ENCODE measurements at places on chromosomes 2 and 18.
A peak's percentile ranks its signal among the peaks of the same experiment; 100 is the strongest.

- no peak for DNase-seq
These were observed 186.5 kb upstream of the RASGRP3 start for GRCh38 chr2:33289961-33290360.

GRCh38 chr2:183195998-183196409 is 71.8 kb downstream of the NUP35 start:
- DNase-seq = no peak

DNA sequence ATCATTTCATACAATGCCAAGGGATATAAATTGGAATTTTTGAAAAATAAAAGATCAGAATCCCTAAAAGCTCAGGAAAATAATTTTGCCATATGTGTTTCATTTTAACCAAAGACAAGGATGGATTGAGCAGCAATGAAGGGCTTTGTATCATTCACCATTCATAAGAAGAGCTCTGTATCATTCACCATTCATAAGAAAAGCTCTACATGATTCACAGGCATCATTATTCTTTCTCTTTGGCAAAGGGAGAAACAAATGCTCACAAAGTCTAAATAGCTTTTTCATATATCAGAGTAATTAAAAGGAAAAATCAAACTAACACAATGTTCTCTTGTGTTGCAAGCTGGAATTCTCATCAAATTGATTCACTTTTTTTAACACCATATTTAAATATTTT is 169.1 kb upstream of the MC4R start:
- DNase-seq = no peak

DNA sequence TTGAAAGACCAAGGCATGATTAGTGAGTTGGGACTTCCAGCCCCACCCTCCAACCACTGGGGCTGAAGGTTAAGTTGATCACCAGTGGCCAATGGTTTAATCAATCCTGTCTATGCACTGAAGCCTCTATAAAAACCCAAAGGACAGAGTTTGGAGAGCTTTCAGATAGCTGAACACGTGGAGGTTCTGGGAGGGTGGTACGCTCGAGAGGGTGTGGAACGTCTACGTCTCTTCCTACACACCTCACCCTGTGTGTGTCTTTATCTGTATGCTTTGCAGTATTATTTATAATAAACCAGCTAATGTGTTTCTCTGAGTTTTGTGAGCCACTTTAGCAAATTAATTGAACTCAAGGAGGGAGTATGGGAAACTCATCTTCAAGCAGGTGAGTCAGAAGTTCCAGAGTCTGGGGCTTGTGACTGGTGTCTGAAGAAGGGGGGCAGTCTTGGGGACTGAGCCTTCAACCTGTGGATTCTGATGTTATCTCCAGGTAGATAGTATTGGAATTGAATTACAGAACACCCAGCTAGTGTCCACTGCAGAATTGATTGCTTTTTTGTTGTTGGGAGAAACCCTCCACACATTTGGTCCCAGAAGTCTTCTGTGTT is 20.3 kb downstream of the ACTR3 start:
- DNase-seq = no peak

- no peak for DNase-seq
These were observed 14.3 kb downstream of the MAP3K2 start for GRCh38 chr2:127373362-127374083.

DNA sequence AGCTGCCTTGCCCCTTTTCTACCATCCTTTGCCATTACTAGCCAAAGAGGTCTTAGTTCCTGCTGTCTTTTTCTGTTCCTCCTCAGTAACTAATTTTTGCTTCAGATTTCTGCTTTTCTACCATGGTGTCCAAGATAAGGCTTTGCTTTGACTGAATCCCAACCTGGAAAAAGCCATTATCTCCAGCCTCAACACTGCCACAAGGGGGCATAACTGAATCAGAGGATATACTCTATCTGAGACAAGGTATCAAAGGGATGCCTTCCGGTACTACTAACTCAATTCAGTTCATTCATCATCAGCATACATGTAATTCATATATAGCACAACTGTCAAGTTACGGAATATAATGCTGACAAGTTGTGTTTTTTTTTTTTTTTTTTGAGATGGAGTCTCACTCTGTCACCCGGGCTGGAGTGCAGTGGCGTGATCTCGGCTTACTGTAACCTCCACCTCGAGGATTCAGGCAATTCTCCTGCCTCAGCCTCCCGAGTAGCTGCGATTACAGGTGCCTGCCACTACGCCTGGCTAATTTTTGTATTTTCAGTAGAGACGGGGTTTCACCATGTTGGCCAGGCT is 11.4 kb downstream of the OSGEPL1 start:
- DNase-seq = peak; percentile 69

DNA sequence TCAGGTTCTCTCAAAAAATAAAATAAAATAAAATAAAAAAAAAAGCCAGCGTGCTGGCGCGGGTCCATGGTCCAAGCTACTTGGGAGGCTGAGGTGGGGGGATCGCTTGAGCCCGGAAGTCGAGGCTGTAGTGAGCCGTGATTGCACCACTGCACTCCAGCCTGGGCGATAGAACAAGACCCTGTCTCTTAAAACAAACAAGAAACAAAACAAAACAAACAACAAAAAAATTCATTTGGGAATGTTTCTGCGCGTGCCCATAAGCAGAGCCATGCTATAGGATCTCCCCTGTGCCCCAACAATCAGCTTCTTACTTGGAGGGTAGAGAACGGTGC is 16.4 kb upstream of the CD8A start:
- DNase-seq = no peak

DNA sequence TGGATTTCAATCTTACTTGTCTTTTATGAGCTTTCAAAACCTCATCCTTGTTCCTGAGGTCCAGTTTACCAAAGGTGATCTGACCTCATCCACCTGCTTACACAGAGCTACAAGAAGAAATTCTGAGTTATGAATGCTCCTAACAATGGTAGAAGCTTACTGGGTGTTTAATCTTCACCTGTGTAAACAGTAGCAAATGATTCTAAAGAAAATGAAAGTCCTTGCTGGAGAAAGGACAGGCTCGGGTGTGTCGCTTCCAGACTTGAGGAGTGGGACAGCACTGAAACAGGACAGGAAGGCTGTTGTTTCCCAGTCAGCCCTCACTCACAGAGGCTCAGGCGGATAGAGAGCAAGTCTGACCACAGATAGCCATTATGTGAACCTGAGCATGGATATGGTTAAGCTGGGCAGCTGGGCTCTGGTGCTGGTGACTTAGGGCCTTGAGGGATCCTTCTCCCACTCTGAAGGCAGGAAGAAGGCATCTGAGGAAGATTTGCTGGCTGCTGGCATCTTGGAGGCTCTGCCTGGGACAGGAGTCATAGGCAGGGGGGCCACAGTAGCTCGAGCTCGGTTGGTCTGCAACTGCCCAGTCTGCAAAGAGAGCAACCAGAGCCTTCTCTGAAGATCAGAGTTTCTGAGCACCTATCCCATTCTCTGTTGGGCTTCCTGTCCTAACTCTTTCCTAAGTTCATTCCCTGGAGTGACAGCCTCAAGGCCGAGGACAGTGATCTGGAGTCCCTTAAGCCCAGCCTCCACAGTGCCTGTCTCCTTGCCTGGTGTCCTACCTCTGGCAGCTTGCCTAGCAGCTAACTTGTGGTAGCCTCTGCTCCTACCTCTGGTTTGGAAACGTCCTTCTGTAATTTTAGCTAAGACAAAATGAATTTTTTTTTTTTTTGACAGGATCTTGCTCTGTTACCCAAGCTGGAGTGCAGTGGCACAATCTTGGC is 4.0 kb downstream of the DOK1 start:
- peak; percentile 21 for DNase-seq

- DNase-seq = no peak
These were observed 164.4 kb downstream of the TNS1 start for GRCh38 chr2:217838409-217838831.

DNA sequence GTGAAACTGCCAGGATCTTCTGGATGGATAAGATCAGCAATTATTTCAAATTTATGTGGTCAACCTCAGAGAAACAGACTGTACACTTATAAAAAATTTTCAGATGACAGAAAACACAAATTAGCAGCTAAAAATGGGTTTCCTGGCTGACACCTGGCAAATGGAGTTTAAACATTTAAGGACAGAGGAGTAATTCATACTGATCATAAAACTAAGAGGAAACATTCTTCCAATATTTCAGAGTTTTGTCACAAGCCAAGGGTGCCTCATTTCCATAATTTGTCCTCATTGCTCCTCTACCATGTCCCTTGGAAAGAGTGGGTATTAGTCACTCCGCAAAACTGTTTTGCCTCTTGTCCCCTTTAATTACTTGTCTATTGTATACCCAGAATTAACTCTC is 70.2 kb downstream of the TMEFF2 start:
- no peak for DNase-seq

DNA sequence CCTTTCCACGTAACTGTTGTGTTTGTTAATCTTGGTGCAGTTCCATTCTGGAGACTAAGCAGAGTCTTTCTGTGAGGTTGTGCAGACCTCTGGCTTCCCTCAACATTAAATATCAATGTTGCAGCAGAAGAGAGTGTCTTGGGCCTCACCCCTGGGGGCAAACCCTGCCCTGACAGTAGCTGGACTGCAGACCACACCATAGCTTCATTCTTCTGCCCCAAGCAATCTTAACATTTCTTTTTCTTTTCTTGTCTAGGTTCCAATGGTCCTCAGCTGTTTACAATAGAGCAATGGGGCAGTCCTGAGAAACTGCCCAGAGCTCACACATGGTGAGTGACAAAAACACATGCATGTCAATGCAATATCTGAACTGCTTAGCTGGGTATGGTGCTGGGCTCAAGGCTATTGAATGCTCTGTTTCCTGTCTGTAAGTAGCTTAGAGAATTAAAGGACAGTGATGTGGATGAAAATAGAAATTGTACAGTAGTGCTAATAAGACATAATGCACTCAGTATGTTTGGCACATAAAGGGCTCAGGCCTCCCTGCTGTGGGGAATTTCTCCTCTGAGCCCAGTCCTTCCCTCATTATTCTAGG is 237.6 kb downstream of the ALPK2 start:
- no peak for DNase-seq

DNA sequence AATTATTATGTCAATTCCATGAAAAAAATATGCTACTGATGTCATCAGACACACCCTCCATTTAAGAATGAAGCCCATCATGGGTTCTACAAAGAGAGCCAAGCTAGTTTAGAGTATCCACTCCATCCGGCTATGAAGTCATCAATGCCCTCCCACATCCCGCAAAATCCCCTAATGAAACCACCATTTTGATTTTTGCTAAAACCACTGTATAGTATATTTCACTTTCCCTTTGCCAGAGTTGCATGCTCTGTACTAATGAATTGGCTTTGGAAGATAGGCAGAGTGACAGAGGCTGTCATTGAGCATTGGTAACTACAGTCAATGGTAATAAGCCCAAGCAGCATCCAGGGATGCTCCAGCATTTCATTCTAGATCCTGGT is 118.6 kb downstream of the ANKRD44 start:
- DNase-seq = no peak

- no peak for DNase-seq
These were observed 69.3 kb upstream of the FN1 start for GRCh38 chr2:215505044-215505786.

DNA sequence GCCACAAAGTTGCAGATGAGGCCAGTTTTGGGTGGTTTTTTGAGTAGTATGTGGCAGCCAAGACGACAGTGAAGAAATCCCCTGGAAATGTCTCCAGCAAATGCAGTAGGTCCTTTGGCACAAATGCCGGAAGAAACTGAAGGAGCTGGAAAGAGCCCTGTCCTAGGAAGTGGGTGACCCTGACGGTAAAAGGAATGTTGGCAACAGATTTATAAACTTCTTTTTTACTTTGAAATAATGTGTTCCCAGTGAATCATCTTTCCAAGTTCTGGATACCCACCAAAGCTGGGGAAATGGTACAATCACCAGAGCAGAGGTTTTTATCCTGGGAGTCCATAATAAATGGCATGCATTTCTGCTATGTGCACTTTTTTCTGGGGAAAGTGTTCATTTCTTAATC is 112.9 kb downstream of the CSRNP3 start:
- DNase-seq = no peak

DNA sequence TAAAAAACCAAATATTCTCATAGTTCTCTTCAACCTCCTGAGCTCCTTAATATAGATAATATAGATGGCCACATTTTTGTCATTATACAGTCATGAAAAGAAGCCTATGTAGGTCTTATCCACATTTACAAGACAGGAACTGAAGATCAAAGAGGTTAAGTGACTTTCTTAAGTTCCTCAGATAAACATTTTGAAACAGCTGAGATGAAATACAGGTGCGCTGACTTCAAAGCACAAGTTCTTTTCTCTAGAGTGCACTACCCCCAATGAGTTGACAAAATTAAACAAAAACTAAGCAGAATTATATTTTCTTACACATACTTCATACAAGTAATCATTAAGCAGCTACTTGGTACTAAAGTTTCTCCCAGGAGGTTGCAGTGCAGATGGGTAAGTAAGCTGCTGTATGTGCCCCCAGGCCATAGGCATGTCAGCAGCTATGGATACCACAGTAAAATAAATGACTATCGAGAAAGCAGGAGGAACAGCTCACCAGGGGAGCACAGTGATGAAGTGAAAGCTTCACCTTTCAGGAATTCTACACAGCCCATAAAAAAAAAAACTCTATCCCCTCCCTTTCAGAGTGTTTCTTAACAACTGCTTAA is 199.8 kb downstream of the DPP10 start:
- DNase-seq = no peak

DNA sequence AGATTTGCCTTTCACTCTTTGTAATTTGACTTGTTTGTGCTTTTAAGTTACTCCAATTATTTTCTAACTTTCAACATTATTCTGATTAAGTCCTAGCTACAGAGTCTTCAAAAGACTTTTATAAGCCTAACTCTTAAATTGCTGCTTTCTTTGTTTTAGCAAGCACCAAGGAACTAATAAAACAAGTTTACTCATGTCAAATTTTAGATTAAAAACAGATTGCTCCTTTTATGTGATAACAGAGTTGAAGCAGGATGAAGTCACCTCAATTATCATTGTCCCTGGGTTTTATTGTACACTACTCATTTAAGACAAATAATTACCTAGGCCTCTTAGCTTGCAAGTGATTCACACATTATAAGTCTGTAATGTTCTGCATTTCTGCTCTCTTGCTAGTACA is 678.4 kb downstream of the ERBB4 start:
- peak; percentile 31 for DNase-seq

All from DMS53 (cell line).